OCI-M1 (cell line): ENCODE measurements at places on chromosomes 5 and 9.

DNA sequence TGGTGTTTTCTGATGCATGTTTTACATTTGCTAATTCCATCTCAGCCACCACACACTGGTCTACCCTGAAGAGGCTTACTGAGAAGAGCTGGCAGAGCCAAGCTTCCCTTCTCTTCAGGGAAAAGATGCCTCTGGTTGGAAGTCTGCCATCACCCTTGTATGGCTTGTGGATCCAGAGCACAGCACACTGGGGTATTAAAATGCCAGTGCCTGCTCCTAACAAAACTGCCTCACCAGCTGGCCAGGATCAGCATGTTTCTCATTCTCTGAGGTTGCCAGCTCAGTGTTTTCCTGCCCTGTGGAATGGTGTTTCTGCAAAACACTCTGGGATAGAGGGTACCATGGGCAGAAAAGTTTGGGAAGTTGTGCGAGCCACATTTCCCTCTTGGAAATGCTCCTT lies 31.6 kb upstream of the ZNF618 start:
- DNase-seq, result no peak

GRCh38 chr9:78325846-78326360 lies 29.0 kb downstream of the PSAT1 start:
- no peak for DNase-seq

DNA sequence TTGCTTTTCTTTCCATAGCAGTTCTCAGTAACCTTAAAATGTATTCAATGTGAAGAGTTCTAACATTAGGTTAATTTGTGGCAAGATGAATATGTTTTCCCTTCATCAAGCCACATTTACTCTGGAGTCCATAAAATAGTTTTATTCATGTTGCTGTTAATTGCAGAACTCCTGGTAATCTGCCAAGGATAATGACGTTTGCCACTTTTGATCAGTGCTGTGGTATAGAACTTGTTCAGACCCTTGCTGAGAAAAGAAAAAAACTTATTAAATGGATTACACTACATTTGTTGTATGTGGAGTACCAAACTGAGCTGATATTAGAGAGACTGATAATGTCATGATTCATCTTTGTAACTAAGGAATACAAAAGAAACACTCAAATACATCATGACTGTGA lies 212.4 kb upstream of the DMAC1 start:
- peak; percentile 92 for DNase-seq

DNA sequence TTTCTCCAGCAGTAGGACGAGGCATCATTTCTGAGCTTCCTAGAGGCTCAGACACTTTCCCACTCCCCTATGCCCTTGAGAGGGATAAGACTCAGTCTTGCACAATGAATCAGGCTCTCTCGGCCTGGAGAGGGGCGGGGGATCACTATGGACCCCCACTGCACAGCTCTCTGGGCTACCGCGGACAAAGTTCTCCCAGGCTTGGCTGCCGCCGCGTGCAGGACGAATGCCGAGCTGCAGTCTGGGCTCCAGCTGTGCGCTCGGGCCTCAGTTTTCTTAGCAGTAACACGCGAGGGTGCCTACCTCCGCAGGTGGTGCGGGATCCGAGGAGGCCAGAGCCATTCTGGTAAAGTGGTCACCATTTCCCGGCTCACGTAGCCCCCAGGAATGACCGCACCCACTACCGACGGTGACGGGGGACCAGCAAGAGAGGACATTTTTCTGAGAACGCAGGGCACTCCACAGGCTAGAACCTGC lies 3.4 kb upstream of the MYORG start:
- DNase-seq, result no peak

DNA sequence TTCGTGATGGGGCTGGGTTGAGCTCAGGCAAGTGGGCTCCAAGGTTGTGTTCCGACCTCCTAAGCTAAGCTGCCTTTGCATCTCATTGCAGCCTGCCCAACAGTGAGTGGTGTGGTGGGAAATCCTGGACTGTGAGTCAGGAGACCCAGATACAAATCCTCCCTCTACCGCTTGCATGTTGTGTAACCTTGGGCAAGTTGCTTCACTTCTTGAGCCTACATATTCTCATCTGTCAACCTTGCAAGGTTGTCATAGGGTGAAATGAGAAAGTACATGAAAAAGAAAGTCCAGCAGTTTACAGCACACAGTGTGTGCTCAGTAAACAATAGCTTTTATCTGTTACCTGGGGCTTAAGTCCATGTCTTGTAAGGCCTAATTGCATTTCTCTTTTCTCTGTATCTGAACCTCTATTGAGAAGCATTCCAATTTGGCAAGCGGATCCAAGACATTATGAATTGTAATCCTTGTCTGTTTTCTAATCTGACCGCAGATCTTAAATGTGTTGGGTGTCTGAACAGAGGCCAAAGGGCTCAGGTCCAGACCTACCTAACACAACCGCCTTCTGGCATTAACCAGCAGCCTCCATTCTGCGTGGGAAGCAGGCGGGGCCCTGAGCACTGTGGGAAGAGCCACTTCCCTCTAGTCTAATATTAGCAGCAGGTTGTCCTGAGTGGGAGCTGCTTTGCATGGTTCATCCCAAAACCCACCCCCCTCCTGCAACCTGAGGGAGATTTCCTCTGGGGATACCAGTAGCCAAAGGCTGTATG lies 1.8 kb upstream of the GALNT12 start:
- no peak for DNase-seq

DNA sequence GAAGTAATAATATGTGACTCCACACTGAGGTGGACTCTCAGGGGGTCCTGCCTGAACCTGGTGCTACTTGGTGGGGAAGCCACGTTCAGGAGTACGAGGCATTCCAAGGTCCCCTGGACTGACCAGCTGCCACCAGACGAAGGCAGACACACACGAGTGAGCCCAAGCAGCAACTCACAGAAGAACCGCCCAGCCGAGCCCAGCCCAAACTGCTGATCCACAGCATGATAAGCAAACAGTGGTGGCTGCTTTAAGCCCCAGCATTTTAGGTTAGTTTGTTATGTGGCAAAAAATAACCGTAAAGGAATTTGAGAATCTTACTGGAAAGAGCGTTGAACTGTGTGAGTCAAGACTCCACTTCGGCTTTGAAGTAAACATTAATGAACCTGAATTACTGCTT lies 8.8 kb upstream of the LHX3 start:
- DNase-seq, result no peak

DNA sequence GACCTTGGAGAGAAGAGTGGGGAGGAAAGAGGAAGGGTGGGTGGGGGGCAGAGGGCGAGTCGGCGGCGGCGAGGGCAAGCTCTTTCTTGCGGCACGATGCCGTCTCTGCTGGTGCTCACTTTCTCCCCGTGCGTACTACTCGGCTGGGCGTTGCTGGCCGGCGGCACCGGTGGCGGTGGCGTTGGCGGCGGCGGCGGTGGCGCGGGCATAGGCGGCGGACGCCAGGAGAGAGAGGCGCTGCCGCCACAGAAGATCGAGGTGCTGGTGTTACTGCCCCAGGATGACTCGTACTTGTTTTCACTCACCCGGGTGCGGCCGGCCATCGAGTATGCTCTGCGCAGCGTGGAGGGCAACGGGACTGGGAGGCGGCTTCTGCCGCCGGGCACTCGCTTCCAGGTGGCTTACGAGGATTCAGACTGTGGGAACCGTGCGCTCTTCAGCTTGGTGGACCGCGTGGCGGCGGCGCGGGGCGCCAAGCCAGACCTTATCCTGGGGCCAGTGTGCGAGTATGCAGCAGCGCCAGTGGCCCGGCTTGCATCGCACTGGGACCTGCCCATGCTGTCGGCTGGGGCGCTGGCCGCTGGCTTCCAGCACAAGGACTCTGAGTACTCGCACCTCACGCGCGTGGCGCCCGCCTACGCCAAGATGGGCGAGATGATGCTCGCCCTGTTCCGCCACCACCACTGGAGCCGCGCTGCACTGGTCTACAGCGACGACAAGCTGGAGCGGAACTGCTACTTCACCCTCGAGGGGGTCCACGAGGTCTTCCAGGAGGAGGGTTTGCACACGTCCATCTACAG lies 760 bp downstream of the NPR3 start:
- DNase-seq, result no peak

DNA sequence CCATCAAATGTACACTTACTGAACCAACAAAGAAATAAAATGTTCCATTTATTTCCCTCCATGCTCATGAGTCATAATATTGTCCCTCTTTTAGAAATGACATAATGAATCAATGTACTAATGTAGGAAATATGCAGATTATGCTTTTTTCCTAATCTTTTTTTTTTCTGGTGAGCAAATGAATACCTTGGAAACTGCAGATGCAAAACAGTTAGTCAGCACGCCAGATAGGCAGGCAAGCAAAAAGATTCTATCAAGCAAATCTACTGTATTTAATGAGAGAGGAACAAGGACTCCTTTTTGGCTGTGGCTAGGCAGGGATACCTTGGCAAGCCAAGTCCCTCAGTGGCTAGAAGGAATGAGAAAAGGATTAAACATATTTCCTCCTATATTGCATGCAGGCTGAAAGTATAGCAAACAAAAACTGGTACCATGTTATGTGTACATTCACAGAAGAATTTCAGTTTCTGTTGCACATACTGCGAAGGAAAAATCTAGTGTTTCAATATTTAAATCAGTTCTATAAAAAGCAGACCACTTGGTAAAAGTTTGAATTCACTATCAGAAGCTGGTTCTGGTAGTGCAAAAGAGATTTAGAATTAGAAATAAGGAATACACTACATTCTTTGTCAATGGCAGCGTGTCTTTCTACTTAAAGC lies 605.4 kb downstream of the TLE1 start:
- DNase-seq, result no peak

DNA sequence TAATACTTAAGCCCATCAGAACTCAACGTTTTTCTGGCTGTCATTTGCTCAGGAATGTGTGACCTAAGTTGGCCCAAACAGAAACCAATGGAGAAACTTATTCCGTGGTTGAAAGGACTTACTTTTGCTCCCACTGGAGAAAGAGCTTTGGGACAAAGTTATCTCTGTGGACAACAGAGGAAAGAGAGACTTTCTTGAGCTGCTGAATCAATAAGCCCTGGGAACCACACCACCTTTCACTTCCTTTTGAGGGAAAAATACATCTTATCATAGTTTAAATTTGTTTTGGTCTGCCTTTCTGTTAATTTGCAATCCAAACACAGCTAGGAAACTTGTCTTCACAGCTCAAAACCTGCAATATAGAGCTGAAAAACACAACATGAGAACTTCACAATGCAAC lies 62.8 kb upstream of the VCAN start:
- no peak for DNase-seq

- no peak for DNase-seq
These were observed 30.1 kb downstream of the IPPK start for GRCh38 chr9:92639791-92640271.

GRCh38 chr5:143318270-143318669 lies 85.2 kb downstream of the NR3C1 start:
- no peak for DNase-seq

- DNase-seq, result no peak
These were observed 665.5 kb upstream of the ZNF608 start for GRCh38 chr5:125411744-125412560.
